ENCODE measurements at places on chromosomes 1 and 21.

- DNase-seq, result no peak
These were observed 6.6 kb downstream of the TNFRSF8 start for GRCh38 chr1:12069623-12070244.

- no peak for DNase-seq
These were observed 56.9 kb upstream of the NRIP1 start for GRCh38 chr21:15121655-15122120.

DNA sequence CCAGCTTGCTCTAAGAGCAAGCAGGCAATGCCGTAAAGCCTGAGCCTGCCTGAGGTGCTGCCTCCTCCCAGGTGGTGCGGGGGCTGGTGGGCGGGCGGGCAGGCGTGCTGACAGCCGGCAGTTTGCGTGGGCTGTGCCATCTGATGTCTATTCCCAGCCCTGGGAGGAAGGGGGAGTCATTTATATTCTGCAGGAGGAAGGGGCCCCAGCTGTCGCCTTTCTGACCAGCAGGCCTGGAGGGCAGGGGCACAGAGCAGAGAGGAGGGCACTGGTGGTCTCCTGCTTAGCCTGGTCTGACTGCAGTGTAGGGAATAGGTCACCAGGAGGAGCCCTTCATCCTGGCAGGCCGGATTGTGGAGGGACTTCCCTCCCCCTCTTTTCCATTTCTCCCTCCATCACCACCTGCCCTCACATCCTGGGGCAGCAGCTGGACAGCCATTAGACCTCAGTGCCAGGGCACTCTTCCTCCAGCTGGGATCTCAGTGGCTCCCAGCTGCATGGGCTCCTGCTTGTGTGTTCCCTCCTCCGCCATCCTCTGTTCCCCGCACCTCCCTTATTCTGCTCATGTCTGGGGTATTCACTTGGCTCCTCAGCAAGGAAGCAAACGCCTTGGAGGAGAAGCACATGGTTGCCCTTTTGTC, 4.4 kb downstream of the CYB561D1 start:
- DNase-seq, result no peak

DNA sequence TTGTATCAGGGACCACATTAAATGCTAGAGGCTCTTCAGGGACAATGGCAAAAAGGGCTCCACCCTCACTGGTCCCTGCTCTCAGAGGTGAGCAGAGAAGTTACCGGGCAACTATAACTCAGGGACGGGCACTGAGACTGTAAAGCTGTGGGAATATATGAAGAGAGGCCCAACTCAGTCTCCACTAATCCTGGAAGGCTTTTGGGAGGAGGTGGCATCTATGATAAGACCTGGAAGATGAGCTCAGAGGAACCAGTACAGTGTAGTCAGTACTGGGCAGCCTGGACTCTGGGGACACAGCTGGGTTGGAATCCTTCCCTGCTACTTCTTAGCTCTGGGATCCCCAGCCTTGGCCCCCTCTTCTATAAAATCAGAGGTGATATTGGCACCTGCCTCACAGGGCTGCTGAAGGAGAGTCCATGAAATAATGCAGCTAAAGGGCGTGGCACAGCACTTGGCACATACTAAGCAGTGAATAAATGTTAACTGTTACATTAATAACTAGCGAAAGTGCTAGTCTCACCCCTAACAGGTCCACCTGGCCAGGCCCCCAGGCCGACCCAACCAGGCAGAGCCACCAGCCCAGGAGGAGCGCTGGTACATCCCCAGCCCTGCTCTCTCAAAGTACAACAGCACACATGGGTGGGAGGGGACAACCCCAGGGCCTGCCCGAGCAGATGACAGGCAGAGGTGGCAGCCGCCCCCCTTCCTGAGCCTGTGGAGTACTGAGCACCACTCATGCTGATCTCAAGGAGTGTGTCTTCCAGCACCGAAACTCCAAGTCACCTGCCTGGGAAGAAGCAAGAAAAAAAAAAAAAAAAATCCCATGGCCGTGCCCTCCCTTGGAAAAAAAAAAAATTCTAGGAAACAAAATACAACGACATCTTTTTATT, 62.7 kb downstream of the CASZ1 start:
- no peak for DNase-seq

- DNase-seq, result no peak
These were observed 1.5 kb upstream of the GPR137B start for GRCh38 chr1:236140705-236141446.

GRCh38 chr1:201282931-201283829, at the start of gene PKP1:
PKP1 (plus strand) TSS chr1:201283506; CDS start chr1:201283703, 197 bp downstream.
- no peak for DNase-seq

DNA sequence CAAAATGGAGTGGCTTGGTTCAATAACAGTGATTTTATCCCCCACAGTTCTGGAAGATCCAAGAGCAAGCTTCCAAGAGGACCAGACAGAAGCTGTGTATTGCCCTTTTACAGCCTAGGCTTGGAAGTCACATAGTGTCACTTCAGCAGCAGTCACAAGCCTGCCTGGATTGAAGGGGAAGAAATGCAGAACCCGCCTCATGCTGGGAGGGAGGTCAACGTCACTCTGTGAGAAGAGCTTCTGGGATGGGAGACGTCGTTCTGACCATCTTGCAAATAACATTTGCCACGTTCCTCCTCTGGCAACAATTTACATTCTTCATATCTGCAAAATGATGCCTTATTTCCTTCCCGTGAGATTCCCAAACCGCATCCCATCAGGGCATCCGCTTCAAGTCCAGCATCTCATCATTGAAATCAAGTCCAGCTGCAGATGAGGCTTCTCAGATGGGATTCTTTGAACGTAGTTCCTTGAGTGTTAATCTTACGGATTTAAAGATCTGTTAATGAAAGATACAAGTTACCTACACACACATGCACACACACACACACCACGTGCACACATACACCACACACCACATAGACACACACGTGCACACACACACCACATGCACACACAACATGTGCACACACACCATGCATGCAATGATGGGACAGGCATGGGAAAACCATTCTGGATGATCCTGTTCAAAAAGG, 23.9 kb upstream of the KIF1B start:
- no peak for DNase-seq

- no peak for DNase-seq
These were observed 12.8 kb upstream of the XCL2 start for GRCh38 chr1:168556647-168557046.

DNA sequence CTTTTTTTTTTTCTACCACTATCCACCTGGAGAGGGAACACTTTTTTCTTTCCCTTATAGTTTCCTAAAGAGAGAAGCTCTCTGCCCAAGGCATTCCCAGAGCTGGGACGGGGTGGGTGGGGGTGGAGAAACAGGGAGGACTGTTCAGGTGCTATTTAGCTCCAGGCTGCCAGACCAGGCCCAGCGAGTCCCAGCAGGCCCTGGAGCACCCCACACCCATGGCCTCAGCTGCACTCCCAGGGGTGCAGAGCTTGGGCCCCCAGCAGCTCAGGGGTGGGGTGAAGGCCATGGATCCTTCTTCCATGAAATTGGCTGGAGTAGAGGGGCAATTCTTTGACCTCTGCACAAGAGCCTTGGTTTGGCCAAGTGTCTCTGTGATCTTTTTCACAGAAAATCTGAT, 4.1 kb downstream of the ETV3L start:
- no peak for DNase-seq

DNA sequence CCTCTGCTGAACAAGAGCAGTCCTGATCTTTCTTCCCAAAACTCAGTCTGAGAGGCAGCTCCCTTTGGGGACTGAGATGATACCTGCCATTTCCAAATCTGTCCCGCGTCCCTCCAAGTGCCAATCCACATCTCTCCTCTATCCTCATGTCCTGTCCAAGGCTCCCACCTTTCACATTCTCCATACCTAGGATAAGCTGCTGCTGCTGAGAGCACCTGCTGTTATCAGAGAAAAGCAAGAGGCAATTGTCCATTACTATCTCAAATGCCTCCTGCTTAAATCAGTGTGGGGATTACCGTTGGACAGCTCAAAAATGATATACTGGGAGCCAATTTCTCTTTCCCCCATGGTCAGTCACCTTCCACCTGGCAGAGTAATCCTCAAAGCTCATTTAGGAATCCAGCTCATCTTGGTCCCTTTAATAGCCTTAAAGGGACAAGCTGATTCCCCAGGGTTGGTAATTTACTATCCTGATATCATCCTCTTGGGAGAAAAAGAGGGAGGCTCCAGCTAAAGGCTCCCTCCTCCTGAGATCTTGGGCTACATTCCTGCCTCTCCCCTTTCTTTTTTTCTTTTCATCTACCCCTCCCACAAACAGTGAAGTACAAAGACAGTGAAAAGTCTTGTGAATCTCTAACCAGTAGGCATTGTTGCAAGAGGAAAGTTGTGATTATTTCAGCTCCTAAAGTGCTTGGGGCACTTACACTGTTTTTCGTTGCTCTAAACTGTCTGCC, 278.1 kb upstream of the CAMK1G start:
- no peak for DNase-seq

DNA sequence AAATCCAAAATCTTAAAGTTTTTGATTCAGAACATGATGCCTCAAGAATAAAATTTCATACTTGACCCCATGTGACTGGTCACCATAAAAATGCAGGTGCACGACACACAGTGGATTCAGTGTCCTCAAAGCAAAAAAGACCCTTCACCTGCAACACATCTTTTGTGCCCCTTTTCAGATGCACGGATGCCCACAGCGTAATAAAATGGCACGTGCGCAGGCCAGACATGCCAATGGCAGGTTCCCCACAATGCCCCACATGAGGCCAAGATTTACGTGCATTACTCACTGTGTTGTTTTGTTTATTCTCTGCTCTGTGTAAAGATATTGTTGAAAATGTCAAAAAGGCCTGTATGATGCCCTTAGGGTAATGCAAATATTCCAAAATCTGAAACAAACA, 9.3 kb downstream of the KCNA10 start:
- DNase-seq, result no peak

- DNase-seq, result no peak
These were observed 27.2 kb downstream of the MCOLN2 start for GRCh38 chr1:84969489-84970250.

DNA sequence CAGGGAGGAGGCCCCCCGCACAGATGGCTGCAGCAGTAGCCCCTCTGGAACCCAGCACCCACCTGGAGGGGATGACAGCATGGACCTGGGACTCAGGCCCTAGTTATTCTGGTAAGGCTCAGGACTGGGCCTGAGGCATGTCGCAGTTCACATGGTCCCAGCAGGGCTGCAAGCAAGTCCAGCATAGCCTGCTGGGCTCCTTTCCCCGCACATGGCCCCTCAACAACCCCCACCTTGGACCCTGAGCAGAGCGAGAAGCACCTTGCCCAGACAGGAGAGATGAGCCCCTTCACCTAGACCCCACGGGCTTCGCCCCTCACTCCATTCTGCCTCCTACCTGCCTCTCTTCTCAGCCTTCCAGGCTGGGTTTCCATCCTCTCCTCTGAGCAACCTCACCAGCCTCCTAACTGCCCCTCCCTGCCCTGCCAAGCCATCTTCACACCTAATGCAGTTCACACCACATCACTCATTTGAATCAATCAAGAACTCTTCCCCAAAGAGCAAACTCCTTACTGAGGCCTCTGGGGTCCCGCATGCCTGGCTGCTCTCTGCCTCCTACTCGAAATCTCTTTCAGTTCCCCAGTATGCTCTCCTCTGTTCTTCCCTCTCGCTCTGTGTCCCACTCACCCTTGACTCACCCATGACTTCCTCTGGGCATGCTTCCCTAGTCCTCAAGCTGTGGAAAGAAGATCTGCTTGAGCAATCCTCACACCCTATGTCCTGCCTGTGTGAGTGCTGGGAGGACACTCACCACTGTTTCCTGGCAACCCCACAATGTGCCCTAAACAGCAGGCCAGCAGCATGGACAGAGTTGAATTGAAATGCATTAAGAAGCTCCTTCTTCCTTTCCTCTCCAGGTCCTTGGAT, 9.4 kb upstream of the THEMIS2 start:
- DNase-seq, result no peak

DNA sequence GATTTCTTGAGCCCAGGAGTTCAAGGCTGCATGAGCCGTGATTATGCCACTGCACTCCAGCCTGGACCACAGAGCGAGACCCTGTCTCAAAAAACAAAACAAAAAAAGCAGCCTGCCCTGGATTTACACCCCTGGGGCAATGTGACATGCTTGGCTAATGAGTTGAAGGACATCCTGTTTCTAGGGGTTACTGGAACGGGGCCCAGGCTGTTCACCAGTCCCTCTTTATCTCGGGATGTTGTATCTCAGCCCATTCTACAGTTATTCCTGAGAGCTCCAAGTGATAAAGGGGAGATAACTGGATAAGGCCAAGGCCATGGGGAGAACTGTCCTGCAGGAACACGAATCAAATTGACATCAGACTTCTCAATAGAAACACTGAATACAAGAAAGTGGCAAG, 21.7 kb upstream of the S100A2 start:
- no peak for DNase-seq

DNA sequence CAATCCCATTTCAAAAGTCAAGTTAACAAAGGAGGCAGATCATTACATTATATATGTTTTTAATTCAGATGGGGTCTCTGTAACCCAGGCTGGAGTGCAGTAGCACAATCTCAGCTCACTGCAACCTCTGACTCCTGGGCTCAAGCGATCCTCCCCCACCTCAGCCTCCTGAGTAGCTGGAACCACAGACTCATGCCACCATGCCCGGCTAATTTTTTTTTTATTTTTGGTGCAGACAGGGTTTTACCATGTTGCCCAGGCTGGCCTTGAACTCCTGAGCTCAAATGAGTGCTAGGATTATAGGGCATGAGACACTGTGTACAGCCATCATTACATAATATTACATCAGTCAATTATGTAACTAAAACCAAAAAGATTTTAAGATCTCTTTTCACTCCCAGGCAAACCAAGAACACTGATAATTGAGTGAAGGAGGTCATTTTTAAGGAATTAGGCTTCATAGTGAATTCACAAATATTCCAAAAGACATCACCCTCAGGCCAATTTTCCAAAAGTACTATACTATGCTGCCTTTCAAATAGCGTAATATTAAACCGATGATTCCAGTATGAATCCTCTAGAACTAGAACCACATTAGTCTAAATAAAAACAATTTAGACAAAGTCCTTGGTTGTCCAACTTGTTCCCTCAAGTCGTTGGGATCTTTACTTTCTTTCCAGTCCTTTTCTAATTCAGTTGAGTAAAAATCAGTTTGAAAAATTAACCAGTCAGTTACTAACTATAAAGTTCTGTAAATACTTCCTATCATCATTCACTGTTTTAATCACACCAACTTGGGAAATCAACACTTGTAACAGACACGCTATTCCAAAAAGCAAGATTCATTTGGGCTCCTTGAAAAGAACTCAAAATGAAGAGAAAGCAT, 16.1 kb downstream of the TOMM20 start:
- no peak for DNase-seq

GRCh38 chr21:45859041-45859761, 122.4 kb upstream of the COL6A1 start:
- DNase-seq, result no peak
